ENCODE measurements at places on chromosomes 4 and X.
A peak's percentile ranks its signal among the peaks of the same experiment; 100 is the strongest.

GRCh38 chr4:15143551-15143950, 141.3 kb downstream of the CPEB2 start:
- no peak for DNase-seq

DNA sequence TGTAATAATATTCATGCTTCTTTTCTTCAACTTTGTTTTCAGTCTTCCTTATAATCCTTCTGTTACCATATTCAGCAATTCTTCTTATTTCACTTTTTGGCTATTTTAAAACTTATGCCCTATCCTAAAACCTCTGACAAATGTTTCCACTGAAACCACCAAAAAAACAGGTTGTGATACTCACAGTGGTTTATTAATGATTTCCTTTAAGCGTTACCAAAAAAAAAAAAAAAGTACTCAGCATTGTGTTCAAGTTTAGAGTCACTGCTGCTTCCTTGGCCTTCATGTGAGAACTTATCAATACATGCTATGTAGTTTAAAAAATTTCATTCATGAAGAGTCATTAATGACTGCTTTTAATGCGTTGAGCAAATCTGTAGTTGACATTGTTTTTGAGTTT, 35.4 kb upstream of the UGT2A3 start:
- DNase-seq, result no peak

DNA sequence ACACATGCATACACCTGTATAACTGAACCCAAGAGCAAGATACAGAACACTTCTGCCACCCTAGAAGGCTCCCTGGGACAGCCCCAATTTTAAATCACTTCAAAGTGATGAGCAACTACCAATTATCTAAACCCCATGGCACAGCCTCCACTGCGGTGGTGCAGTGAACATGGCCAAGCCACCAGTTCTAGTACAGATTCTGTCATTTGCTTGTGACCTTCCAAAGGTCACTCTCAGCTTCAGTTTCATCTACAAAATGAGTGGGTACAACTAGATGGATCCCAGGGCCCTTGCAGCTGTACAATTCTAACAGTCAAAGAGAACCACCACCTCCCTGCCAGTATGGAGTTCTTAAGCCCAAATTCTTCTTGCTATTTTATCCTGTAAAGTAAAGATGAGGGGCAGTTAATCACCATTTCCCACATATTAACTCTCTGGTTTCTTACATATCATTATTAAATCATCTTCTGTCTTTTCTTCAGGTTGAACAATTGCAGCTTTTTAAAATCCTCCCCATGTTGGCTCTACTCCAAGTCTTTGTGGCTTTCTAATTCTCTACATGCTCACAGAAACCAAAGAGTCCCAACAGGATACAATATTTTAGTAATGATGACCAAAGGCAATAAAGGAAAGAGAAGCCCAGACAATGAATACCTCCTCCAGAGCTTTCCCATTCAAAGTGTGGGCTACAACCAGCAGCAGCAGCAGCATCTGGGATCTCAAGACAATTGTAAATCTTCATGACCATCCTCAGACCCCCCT, 39.0 kb upstream of the GPM6B start:
- DNase-seq, result no peak

DNA sequence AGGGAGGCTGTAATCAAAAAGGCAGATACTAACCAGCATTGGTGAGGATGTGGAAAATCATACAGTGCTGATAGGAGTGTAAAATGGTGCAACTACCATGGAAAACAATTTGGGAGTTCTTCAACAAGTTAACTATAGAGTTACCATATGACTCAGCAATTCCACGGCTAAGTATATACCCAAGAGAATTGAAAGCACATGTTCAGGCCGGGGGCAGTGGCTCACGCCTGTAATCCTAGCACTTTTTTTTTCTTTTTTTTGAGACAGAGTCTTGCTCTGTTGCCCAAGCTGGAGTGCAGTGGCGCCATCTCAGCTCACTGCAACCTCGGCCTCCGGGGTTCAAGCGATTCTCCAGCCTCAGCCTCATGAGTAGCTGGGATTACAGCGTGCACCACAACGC, 15.0 kb upstream of the CD99L2 start:
- no peak for DNase-seq

DNA sequence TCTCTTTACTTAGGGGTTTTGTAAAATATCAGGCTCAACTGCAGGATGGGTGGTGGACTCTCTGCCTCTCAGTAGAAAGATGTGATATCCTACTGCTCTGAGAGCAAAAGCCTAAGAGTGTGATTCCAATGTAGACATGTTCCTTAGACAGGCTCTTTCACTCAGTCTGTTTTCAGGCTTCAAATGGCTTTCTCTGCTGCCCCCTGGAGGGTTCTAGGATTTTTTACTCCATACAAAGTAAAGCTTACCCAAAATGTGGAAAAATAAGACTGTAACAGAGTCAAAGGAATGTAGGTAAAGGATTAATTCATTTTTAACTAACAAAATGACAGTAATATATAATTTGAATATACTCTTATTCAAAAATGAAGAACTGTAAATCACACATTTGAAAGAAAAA, 32.1 kb downstream of the ZGRF1 start:
- peak; percentile 53 for DNase-seq

DNA sequence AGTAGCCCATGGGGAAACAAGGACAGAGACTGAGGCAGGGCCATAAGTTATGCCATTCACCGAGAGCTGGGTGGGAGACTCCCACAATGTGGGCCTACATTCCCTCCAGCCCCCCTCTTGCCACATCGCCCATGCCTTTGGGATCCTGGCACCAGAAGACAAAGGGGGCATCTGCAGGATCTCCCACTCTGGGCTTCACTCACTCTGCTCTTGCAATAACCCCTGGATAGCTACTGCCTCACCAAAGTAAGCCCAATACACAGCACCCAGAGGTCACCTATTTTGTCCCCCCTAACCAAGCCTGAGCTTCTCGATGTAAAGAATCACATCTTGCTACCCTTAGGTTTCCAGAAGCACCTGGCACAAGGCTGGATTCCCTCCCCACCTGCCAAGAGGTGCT, 741 bp upstream of the RTL5 start:
- no peak for DNase-seq
